ENCODE measurements at places on chromosomes 11 and 22. TPM values are rescaled to one million over a fixed set of nuclear protein-coding genes. Genes with fewer than 3 reads are reported as not detected.
A peak's percentile ranks its signal among the peaks of the same experiment; 100 is the strongest.

- no peak for DNase-seq
Observed at GRCh38 chr11:65859812-65860277, 388 bp upstream of the MUS81 start.

DNA sequence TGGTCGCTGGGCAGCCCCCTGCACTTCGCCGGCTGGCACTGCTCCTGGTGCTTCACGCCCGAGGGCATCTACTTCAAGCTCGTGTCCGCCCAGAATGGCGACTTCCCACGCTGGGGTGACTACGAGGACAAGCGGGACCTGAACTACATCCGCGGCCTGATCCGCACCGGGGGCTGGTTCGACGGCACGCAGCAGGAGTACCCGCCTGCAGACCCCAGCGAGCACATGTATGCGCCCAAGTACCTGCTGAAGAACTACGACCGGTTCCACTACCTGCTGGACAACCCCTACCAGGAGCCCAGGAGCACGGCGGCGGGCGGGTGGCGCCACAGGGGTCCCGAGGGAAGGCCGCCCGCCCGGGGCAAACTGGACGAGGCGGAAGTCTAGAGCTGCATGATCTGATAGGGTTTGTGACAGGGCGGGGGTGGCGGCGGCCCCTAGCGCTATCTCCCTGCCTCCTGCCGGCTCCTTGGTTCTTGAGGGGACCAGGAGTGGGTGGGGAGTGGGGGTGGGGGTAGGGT, 13.5 kb upstream of the MIEF1 start:
- DNase-seq = no peak

GRCh38 chr11:68383976-68384501, 71.6 kb downstream of the LRP5 start:
- DNase-seq = peak; percentile 69

- no peak for DNase-seq
Observed at GRCh38 chr11:23359297-23359696, 499.0 kb upstream of the CCDC179 start.

GRCh38 chr11:35734669-35735410, 72.3 kb downstream of the TRIM44 start:
- no peak for DNase-seq

DNA sequence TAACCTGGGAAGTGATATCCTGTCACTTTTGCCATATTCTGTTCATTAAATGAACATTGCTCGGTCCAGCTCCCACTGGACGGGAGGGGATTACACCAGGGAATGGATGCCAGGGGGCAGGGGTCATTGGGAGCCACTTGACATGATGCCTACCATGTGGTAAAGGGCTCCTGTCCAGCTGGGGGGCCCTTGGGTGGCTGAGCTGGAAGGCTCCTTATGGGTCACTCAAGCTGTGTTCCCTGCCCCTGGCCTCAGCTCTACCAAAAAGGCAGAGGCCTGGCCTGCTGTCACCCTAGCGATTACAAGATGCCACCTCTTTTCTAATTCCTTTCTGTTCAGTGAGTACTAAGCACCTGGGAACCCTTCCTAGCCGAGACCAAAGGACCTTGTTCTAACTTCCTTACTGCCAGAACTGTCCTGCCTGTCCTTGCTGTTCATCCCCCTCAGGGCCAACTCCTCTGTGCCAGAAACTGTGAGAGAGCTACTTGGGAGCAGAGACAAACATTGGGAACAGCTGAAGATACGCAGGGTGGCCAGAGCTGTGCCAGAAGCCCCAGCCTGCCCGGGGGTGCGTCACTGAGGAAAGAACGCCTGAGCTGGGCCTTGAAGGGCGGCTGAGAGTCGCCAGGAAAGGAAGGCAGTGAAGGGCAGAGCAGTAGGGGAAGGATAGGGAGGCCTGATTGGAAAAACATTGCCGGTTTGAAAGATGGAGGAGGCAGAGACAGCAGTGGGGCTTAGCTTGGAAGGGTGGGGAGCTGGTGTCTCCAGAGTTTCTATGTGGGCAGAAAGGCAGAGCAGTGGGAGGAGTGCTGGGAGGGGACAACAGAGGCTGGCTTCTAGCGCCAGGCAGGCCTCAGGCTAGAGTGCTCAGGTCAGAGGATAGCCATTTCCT, 12.7 kb upstream of the UVRAG start:
- no peak for DNase-seq

Gene OR51A2
- total RNA-seq = not detected

GRCh38 chr22:26430600-26430999, 1.5 kb downstream of the ASPHD2 start:
- DNase-seq = no peak

DNA sequence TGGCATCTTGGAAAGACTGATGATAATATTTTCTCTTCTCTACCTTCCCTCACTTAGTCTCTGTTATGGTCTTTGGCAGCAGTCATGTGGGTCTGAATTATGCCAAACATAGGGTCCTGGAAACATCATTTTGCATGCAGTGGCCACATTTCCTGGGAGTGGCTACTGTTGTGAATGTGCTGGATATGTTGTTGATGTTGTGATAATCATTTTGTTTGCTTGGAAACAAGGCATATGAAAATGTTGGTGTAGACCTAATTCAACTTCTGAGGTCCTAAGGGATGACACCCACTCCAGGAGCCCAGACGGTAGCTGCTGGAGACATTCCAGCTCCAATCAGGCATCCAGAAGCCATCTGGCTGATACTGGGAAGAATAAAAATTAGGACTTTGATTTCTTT, 109.7 kb downstream of the DCDC1 start:
- DNase-seq = no peak

Gene SNU13
- total RNA-seq = 315 TPM

- DNase-seq = no peak
Observed at GRCh38 chr22:40175611-40176244, 2.0 kb upstream of the TNRC6B start.

GRCh38 chr22:27226666-27227065, 569.3 kb downstream of the MIAT start:
- DNase-seq = no peak

- no peak for DNase-seq
Observed at GRCh38 chr11:93652679-93653078, 8.8 kb upstream of the CEP295 start.

DNA sequence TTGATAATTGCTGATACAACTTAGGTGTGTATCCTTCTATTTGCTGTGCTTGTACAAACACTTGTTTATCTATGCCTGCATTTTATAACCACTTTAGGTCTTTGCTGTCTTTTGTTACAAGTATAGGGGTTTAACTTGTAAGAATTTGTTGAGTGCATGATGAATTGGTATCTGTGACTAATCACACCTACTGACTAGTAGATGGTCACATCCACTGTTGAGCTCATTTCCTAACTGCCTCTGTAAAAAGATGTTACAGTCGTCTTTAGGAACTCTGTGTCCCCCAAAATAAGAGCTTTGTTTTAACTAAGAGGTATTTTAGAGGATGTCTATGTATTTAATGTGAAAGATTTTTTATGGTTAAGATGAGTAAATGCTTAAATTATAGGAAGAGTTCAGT, 60.5 kb downstream of the HIPK3 start:
- DNase-seq = no peak

GRCh38 chr11:95358511-95359340, 127.7 kb upstream of the SESN3 start:
- no peak for DNase-seq

GRCh38 chr11:2670541-2671100, 29.2 kb downstream of the KCNQ1OT1 start:
- DNase-seq = no peak

DNA sequence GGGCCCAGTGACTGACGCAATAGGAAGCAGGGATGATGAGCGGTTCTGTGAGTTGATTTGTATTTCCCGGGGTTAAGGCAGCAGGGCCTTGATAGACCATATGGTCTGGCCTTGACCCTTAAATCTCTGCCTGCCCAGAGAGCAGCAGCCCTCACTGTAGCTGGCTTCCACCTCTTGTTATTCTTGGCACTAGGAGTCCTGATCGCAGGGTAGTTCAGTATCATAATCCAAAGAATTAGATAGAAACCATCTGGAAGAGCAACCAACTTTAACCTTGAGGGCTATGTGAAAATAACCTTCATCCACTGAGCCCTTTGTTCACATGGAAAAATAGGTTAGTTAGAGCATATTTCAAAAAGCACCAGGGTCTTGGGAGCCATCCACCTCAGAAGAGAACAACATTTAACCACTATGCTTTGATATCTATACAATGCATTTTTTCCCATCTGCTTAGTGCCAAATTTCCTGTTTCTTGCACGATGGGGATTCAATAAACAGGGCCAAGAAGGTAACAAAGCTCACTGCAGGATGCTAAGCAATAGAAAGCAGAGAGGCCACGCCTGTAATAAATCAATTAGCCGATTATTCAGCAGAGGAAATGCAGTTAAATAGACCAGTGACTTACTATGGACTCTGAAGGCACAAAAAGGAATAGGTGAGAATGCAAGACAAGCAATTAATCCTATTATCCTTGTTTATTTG, 761.3 kb downstream of the OPCML start:
- no peak for DNase-seq

Gene OR4D5
- not detected for total RNA-seq

DNA sequence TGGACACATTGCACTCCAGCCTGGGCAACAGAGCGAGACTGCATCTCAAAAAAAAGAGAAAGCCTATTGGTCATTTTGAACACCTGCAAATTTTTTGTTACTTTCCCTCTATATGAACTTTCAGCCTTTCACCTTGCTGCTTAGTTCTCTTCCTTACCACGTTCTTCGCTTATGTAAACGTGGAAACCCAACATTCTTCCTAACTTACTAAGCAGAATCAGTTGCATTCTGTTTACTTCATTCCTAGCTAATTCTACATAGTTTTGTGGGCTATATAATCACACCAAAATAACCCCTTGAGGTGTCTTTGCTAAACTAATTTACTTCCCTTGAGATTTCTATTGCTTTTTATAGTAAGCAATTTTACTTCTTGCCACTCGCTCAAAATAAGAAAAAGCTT, 23.2 kb downstream of the MS4A4A start:
- DNase-seq = no peak

GRCh38 chr22:48210812-48211211, 1448.4 kb downstream of the TBC1D22A start:
- no peak for DNase-seq

DNA sequence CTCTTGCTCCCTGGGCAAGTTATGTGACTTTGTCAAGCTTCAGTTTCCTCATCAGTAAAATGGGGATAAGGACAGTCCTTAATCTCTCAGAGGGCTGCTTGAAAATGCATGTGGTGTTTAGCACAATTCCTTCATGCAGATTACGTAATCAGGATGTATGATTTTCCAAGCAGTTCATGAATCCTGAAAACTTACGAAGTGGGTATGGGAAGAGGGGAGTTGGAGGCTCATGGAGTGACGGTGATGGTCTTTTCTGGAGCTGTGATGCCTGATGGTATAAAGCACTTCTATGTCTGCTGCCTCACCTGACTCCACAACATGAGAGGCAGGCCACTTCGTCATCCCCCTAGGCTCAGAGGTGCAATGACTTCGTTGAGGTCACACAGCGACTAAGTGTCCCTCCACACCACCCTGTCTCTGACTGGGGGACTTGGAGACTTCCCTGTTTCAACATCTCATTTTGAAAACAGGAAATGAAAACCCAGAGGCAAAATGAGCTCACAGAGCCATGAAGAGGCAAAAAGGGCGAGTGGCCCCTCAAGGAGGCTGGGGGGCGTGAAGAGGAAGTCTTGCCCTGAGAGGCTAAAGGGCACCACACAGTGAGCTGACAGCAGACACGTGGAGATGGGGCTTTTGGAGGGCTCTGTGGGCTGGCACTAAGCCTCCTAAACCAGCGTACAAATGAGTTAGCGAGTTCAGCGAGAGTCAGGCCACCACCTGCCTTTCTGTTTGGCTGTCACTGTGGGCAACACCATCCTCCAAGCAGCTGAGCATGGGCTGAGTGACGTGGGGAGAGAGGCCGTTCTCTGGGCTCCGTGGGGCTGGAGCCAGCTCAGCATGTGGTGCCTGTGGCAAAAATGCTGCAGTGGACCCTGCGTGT, 10.1 kb downstream of the MCM5 start:
- no peak for DNase-seq

Gene FJX1
- 0.69 TPM for total RNA-seq

DNA sequence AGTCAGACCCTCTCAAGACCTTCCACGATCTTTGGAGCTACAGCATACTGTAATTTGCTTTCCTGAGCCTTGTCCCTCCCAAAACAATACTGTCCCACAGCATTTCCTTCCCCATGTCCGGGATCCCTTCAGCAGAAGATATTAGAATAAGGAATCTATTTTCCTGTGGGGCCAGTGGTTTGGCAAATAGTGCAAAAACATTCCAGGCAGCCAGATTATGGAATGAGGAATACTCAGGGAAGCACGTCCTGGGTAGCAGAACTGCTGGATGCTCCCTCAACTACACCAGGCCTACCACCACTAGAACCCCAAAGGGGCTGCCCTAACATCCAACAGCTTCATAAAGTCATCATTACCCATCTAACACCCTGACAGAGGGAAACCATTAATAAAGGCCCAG, 61.5 kb downstream of the AAMDC start:
- no peak for DNase-seq

DNA sequence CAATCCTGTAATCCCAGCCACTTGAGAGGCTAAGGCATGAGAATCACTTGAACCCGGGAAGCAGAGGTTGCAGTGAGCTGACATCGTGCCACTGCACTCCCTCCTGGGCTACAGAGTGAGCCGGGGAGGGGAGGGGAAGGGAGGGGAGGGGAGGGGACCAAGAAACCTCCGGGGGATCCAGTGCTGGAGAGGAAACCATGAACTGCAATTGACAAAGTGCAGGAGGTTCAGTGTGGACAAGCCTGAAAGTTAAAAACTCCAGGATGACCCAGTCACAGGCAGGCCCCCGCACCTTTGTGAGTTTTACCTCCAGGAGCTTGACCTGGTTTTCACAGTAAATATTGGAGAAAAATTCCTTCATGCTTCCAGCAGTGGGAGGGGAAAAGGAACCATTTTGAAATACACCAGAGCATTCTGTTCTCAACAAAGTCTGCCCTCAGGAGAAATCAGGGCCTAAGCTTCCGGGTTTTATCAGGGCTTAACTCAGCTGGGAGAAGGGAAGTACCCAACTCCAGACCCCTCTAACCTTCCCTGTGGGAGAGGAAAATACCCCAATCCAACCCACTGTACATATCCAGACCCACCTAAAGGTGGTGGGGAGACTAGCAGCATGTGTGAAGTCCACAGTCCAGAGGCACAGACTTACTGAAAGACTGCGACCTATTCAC, 15.5 kb upstream of the ZFTA start:
- DNase-seq = no peak

DNA sequence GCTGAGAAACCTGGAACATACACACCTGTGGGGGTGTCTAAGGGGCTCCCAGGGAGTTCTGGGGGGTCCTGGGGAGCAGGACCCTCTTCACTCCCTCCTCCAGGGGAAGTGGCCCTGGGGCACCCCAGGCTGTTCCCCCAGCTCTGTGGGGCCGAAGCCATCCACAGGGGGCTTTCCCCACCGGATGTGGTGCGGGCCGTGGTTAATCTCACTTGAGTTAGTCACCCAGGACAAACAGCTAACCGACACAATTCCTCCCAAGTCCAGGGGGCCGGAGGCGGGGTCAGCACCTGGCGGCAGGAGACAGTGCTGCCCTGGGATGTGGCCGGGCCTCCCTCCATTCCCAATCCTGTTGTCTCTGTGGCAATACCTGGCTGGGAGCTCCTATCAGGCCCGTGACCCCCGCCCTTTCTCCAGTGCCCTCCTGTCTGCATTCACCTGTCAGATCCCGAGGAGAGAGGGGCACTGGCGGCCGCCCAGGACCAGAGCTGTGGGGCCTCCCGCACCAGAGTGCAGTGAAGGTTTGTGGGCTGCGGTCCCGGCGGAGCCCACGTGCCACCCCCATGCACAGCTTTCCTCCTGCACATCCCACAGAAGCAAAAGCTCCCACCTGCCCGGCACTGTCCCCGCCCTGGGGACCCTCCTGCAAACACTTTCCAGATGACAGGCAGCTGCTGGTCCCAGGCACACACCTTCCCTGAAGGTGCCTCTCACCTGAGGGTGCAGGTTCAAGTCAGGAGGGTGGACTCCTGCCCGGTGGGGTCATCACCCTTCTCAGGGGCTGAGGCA, 5.2 kb upstream of the MUC5AC start:
- DNase-seq = no peak
